ENCODE measurements at places on chromosomes 5 and 9. TPM values are rescaled to one million over a fixed set of nuclear protein-coding genes. Genes with fewer than 3 reads are reported as not detected.
A peak's percentile ranks its signal among the peaks of the same experiment; 100 is the strongest.

- DNase-seq, result no peak
- no peak overlapping the region for H3K27ac ChIP-seq
- H3K4me1 ChIP-seq, result no peaks in the 10 kb centered on the region
- no peaks in the 10 kb centered on the region for H3K36me3 ChIP-seq
- no peaks in the 10 kb centered on the region for H3K27me3 ChIP-seq
- H3K4me3 ChIP-seq, result no peak overlapping the region
Measured at GRCh38 chr9:78118742-78119473, 87.3 kb upstream of the GNAQ start.

GRCh38 chr9:83665580-83666200 is 42.1 kb downstream of the UBQLN1 start:
- H3K27ac ChIP-seq, result peak overlapping the region; percentile 52
- no peaks in the 10 kb centered on the region for H3K36me3 ChIP-seq
- DNase-seq, result no peak

DNA sequence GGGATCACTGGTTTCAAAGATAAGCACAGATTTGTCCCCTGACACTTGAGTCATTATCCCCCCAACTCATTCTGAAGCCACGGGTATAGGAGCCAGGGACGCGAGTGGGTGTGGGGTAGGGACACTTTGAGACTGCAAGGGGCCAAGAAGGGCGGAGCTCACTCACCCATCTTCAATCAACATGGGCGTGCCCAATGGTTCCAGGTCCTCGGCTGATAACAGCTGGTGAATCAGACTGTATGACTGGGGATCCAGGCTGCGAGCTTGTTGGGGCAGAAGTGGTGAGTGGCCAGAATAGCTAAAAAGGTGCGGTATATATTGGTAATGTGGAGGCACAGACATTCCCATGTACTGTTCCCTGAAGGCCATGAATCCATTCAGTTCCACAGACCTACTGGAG is 30.7 kb upstream of the NR5A1 start:
- H3K36me3 ChIP-seq, result no peaks in the 10 kb centered on the region
- no peak for DNase-seq
- no peaks in the 10 kb centered on the region for H3K27me3 ChIP-seq
- H3K4me1 ChIP-seq, result no peaks in the 10 kb centered on the region

- no peak overlapping the region for H3K4me3 ChIP-seq
- no peaks in the 10 kb centered on the region for H3K4me1 ChIP-seq
- H3K27me3 ChIP-seq, result no peaks in the 10 kb centered on the region
- DNase-seq, result no peak
- no peaks in the 10 kb centered on the region for H3K36me3 ChIP-seq
- H3K27ac ChIP-seq, result no peak overlapping the region
Measured at GRCh38 chr9:80156262-80156661, 584.5 kb downstream of the TLE4 start.

- no peaks in the 10 kb centered on the region for H3K36me3 ChIP-seq
- no peaks in the 10 kb centered on the region for H3K27me3 ChIP-seq
- no peak overlapping the region for H3K4me3 ChIP-seq
Measured at GRCh38 chr9:107739601-107740082, 250.1 kb upstream of the KLF4 start.

GRCh38 chr9:84924266-84924665 is 254.7 kb downstream of the NTRK2 start:
- H3K27ac ChIP-seq, result no peak overlapping the region
- H3K4me3 ChIP-seq, result no peak overlapping the region
- no peaks in the 10 kb centered on the region for H3K27me3 ChIP-seq
- H3K4me1 ChIP-seq, result no peaks in the 10 kb centered on the region
- no peak for DNase-seq

The NPR3 gene
- total RNA-seq, result 2.0 TPM

The SMARCA2 gene
- 191 TPM for total RNA-seq
